IPS DF 19.7 (cell line): ENCODE measurements at places on chromosomes 5 and 9.

DNA sequence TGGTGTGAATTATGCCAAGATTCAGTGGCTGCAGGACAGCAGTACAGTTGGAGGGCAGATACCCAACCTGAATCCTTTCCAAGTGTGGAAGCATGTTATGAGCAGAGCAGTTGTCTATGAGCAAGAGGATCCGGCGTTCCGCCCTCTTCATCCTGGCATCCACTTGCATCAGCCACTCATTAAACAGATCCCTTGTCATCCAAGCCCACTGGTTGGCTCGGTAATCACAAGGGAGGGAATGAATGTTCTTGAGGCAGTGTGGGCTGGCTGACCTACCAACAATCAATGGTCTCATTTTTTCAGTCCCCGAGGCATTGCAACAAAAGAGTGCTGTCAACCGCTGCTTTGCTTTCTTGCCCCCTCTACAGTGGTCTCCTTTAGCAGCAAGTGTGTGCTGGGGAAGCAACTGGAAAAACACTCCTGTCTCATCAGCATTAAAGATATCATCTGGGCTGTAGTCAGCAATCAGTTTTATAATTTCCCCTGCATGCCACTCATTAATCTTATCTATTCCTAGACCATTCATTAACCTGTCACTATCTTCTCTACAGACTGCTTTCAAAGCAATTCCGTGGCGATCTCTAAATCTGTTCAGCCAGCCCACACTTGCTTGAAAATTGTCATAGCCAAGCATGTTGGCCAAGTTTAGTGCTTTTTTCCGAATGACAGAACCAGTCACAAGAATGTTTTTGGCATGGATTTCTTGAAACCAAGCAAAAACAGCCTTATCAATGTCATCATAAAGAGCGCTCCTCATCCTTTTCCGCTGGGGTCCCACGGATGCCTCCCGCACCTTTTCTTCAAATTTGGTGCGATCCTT is 4.9 kb downstream of the TIGD6 start:
- no peak for DNase-seq

DNA sequence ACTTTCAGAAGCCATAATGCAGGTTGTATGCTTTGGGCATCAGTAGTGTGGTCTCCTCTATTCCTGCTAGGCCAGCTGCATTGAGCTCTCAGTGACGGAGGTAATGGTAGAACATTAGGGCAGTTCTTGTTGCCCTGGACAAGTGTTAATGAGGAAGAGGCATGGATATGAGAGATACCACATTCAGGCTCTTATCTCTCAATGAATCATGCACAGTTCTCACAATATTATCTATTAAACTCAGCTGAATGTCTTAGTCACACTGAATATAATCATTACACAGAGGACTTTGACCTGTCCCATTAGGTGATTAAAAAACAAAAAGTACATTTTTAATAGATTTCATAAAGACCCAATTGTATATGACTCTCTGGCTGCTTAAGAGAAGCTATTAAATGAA is 76.6 kb upstream of the SSBP2 start:
- no peak for DNase-seq

GRCh38 chr9:125896404-125896803 is 149.2 kb downstream of the PBX3 start:
- DNase-seq = no peak

DNA sequence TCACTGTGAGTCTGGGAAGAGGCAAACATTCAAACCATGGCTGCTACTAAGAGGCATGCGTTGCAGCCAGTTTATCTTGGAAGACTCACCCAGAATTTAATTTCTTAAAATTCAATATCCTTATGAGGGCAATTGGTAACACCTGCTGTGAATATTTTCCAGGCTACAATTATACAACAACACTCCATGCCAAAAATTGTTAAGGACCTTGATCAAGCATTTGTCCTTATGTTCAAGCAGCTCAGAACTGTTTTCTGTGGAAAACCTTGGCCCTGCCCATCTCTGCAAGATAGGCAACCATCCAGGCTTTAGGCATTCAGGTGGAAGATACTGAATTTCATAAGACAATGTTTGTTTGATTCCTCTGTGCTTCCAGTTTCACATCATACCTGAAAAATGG is 327.8 kb downstream of the FBXL7 start:
- no peak for DNase-seq

DNA sequence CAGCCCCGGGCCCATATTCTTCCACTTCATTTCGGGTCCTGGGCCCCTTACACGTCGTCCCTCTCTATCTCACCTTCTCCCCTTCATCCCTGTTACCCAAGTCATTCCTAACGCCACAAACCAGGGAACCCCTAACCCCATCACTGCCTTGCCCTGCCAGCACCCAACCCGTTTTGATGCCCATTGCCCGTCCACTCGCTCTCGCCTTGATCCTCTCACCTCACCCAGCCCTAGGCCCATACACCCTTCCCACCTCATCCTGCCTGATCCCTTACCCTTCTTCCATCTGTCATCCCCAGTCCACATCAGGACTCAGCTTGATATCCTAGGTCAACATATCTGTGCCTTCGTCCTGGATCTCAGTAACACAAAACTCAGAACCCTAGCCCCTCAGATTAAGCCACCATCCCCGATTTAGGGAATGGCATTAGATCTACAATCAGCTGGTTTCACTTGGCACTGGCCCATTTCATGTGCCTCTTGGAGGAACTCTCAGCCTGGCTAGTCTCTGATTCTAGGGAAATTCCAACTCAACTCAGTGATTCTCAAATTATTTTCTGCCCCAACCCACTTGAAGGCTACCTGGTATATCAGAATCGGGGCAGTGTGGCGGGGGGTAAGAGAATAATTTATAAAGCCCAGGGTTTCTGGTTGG is 489 bp downstream of the CHMP5 start:
- no peak for DNase-seq
